Aortic smooth muscle cell (primary cell): ENCODE measurements at places on chromosomes 11 and 22. TPM values are rescaled to one million over a fixed set of nuclear protein-coding genes. Genes with fewer than 3 reads are reported as not detected.

Gene CDCA5
- total RNA-seq: 4.2 and 7.8 TPM in 2 replicates

Gene CDC42EP1
- 13.6 and 19.8 TPM in 2 replicates for total RNA-seq

Gene SESN3
- total RNA-seq: 40.4 and 55.0 TPM in 2 replicates

Gene DCDC1
- under 0.01 TPM in 2 replicates for total RNA-seq

Gene SCO2
- total RNA-seq: 0.62 and 2.0 TPM in 2 replicates

Gene TENM4
- total RNA-seq: 11.1 and 15.6 TPM in 2 replicates
